ENCODE measurements at places on chromosomes 12 and 14. TPM values are rescaled to one million over a fixed set of nuclear protein-coding genes. Genes with fewer than 3 reads are reported as not detected.

The HDAC7 gene
- 95.9 TPM for total RNA-seq

The KRT6C gene
- total RNA-seq: not detected

The HNF1A gene
- not detected for total RNA-seq

The HNRNPA1 gene
- total RNA-seq: 488 TPM

The LRTM2 gene
- not detected for total RNA-seq

The ART4 gene
- total RNA-seq: 0.29 TPM

The MMP14 gene
- total RNA-seq: 804 TPM

The PRB4 gene
- total RNA-seq: not detected

The PLEKHG3 gene
- total RNA-seq: 13.9 TPM

The KLHL33 gene
- total RNA-seq: not detected

The ITFG2 gene
- total RNA-seq: 20.1 TPM

The ABHD4 gene
- total RNA-seq: 34.4 TPM

The LRIG3 gene
- total RNA-seq: 19.9 TPM

The CD69 gene
- 32.5 TPM for total RNA-seq

The DLK1 gene
- total RNA-seq: not detected

The APEX1 gene
- total RNA-seq: 152 TPM

The LPAR5 gene
- total RNA-seq: not detected

The NAV3 gene
- total RNA-seq: 40.1 TPM

The DEGS2 gene
- not detected for total RNA-seq

The CORO1C gene
- total RNA-seq: 291 TPM

The RTL1 gene
- total RNA-seq: not detected

All from glomerular endothelial cell (primary cell).